Stimulated activated CD8-positive, alpha-beta memory T cell treated with anti-CD3 and anti-CD28 coated beads, Interleukin-2, amount 100 ng/mL, for 48 hours (primary cell): ENCODE measurements at places on chromosomes 12 and 14.

DNA sequence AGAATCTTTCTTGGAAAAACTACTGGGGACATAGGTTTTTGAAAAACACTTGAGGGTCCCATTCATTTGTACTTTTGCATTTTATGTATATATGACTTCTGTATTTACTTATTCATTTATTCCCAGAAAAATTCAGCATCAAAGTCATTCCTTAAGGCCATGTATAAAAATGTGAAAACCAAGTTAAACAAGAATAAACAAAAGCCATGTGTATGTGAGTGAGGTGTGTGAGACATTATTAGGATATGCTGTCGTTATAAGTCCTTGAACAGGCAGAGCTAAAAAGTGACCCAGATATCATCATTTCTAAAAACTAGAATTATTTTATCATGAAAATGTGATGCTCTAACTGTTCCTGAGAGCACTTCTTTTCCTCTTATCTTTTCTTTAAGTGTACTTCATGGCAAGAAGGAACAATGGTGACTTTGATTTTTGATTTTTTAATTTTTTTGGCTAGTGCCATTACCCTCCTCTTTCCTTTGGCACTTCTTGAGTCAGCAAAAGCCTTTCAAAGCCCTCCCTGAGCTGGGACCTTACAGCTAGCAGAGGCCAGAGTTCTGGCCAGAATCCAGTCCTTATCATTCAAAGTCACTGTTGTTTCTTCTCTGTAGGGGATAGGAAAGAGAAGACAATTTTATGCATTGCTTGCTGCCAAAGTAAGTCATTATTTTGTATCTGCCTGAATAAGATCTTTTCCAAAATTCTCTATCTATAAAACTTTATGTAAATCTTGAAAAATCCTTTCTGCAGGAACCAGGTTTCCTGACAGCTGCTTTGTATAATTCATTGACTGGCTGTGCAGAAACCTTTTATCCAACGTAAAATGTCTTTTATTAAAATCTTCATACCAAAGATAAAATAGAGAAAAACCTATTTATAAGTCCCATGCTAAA lies 419.7 kb upstream of the PRICKLE1 start:
- no peak for DNase-seq

GRCh38 chr14:21506557-21506956 lies 4.6 kb downstream of the METTL3 start:
- DNase-seq: no peak

GRCh38 chr12:31599053-31599452 lies 8.1 kb upstream of the DENND5B start:
- DNase-seq: no peak

GRCh38 chr14:90976101-90976500 lies 84.3 kb downstream of the RPS6KA5 start:
- DNase-seq: no peak

DNA sequence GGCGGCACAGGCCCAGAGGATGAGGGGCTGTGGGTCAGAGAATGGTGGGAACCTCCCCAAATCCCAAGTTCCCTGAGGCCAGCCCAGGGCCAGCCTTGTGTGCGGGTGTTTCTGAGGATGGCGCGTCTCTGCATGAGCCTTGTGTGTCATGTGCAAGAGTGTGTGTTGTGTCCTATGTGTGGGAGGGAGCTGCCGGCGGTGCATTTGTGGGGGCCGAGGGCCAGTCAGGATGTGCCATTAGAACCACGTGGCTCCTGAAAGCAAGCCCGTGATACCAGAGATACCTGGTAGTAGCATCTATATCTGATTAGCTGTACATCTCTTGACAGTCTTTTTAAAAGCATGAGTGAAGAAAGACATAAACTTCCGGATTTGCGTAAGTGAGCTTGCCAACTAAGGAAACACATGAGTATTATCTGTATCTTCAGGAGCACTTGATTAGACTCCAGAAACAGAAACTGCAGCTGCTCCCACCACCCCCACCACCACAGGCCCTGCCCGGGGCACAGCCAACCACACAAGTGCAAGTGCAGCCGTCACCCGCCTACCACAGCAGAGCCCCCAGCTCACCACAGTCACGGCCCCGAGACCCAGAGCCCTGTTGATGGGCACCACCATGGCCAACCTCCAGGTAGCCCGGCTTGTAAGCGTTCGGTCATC lies 19.2 kb downstream of the DDX51 start:
- DNase-seq: no peak

DNA sequence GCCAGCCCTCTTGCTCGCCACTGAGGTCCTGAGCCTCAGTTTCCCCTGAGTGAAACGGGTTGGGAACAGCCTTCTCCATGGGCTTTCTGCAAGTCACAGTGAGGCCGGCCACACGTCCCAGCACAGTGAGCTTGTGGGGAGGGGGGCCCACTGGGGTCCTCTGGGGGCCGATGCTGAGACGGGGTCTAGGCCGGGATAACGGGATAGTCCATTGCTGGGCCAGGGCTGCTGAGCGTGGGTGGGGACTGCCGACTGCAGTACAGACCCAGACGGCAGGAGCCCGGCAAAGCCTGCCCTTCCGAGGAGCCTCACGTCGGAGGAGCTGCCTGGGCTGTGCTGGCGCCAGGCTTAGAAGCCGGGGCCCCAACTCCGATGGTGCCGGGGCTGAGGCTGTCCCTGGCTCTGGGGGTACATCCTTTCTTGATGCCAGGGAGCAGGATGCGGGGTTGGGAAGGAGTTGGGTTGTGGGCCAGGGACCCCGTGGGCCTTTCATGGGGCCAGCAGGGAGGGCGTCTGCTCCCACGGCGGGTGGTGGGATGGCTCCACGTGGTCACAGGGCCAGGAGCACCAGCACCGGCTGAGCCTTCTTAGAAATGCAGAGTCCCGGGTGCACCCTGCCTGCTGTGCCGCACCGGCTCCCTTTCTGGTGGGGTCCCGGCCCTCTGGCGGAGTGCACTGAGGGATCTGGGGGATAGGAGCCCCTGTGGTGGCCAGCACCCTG lies 24.2 kb downstream of the NOC4L start:
- no peak for DNase-seq

DNA sequence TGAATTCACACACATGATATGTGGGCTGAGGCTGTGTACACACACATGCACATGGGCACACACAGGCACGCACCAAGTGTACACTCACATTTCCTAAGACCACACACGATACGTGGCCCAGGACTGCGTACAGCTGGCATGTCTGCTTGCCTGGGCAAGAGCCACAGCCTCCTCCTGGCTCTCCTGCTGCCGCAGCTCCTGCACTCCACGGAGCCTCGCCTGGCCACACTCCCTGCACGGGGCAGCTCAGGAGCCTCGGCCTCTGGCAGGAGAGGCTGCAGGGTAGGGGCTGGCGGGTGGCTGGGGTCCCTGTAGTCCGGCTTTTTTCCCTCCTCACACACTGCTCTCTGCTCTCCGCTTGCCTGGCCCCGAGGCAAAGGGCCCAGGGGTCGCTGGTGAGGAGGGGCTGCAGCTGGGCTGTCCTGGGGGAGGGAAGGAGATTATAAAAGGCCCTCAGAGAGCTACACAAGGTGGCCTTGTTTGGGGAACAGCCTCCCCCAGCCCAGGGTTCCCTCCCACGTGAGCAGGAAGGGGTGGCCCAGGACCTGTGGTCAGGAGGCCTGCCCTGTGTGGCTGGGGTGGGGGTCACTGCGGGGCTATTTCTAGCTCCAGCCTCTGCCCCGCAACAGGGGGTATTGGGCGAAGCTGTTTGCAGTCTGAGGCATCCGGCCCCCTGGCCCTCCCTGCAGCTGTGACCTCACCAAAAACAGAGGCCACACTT lies 89.0 kb upstream of the SFSWAP start:
- no peak for DNase-seq

- no peak for DNase-seq
These were observed 145.2 kb upstream of the TMCC3 start for GRCh38 chr12:94795520-94795919.

- DNase-seq: no peak
These were observed 4.5 kb downstream of the SLC35E3 start for GRCh38 chr12:68750506-68750905.

GRCh38 chr12:45235087-45236025 lies 19.5 kb downstream of the ANO6 start:
- DNase-seq: no peak

- no peak for DNase-seq
These were observed 38.0 kb upstream of the NID2 start for GRCh38 chr14:52106840-52107239.

GRCh38 chr12:49541911-49542505 lies 3.2 kb downstream of the KCNH3 start:
- no peak for DNase-seq

- DNase-seq: no peak
These were observed 154.3 kb downstream of the VRK1 start for GRCh38 chr14:96951511-96951910.

- no peak for DNase-seq
These were observed 43.9 kb upstream of the IQSEC3 start for GRCh38 chr12:22530-23201.

- no peak for DNase-seq
These were observed 4.5 kb downstream of the HMGA2 start for GRCh38 chr12:65828711-65829339.

DNA sequence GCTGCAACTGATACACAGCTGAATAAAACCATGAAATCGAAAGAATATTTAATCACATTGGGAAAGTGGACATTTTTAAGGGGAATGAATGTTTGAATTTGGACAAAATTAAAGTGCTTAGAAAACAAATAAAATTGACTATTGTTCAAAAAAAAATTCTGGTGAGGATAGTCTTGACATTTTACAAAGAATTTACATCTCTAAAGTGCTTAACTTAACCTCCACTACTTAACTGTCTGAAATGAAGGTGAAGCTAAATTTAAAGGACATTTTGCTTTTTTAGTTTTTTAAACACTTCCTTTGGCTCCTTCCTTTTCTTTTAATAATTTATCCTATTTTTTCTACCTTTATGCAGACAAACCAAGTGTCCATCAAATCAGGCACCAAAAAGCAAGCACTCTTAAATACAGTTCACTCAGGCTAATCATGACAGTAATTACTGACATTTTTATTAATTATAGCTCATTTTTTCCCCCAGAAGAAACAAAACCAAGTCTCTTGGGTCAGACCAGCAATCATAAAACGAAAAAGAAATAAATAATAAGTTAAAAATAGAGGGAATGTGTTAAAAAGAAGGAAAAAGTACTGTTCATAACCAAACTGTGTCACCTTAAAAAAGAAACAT lies 5.7 kb upstream of the CCND2 start:
- DNase-seq: no peak

- DNase-seq: no peak
These were observed 55.0 kb upstream of the C14orf132 start for GRCh38 chr14:95984206-95984605.
